ENCODE measurements at places on chromosomes 2 and 18. TPM values are rescaled to one million over a fixed set of nuclear protein-coding genes. Genes with fewer than 3 reads are reported as not detected.

DNA sequence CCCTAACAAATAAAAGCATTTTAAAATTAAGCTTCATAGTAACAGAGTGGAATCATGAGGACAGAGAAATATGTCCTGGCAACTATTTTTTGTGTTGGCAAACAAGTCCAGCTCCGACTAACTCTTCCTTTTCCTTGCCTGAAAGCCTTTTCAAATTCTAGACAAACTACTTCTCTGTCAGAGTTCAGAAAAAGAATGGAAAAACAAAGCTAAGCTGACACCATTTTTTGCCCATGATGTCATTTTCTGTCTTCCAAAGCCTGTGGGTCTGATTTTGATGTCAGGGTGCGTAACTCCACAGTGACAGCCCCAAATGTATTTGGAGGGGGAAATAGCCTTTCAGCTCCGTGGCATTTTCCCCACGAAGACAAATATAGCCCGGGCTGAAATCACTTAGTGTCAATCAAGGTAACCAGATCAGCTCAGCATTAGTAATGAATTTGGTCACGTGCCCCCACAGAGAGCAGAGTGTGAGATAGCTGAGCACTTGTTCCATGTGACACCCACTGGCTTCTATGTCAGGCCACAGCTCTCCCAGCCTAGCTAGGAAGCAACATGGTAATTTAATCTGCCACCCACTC, 233.0 kb upstream of the SIX2 start:
- H3K36me3 ChIP-seq, result no peaks in the 10 kb centered on the region
- H3K27me3 ChIP-seq, result no peaks in the 10 kb centered on the region
- H3K27ac ChIP-seq, result peak overlapping the region; percentile 68
- H3K4me3 ChIP-seq, result no peak overlapping the region
- peaks cover 35% of the 10 kb centered on the region for H3K4me1 ChIP-seq
- DNase-seq, result peak; percentile 60

Gene GPR155
- total RNA-seq, result 11.0 TPM

- no peak overlapping the region for H3K27ac ChIP-seq
- no peak overlapping the region for H3K4me3 ChIP-seq
- DNase-seq, result no peak
- no peaks in the 10 kb centered on the region for H3K27me3 ChIP-seq
Measured at GRCh38 chr18:2986150-2986865, 26.6 kb downstream of the LPIN2 start.

Gene CD28
- total RNA-seq, result not detected

DNA sequence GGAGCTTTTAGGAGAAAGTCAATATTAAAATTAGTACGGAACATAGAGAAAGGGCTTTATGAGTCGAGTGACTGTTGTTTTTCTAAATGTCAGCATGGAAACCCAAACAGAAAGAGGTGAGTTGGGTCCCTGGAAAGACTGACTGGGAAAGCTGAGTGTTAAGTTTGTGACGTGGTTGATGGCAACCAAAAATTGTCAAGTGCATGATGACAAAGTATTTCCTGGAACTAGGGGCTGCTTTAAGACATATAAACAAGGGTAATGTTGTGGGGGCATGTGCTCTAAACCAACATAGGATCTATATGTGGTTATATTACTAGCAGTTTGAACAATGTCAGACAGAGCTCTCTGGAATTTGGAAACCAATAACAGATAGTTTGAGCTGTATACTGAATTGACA, 50.9 kb upstream of the GPD2 start:
- H3K27ac ChIP-seq, result no peak overlapping the region
- no peak for DNase-seq
- no peak overlapping the region for H3K4me3 ChIP-seq
- H3K36me3 ChIP-seq, result no peaks in the 10 kb centered on the region
- H3K4me1 ChIP-seq, result no peaks in the 10 kb centered on the region

DNA sequence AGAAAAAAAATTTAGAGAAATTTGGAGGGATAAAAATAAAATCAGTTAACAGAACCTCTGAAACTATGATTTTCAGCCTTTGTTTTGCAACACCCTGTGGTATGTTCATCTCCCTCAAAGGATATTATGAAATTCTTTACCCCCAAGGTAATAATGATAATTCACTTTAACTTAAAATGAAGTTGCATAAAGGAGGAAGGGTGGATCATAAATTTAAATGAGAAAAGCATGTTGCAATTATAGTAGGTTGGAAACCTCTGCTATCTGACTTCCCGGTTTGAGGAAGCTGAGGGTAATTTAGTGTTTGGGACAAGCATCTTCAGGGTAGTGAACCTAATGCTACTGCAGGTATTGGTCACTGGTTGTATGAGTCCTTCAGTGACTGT, 102.9 kb downstream of the BABAM2 start:
- no peak for DNase-seq
- no peaks in the 10 kb centered on the region for H3K27me3 ChIP-seq
- H3K4me1 ChIP-seq, result peaks cover 11% of the 10 kb centered on the region
- H3K27ac ChIP-seq, result peak overlapping the region; percentile 13
- H3K4me3 ChIP-seq, result no peak overlapping the region
- H3K36me3 ChIP-seq, result no peaks in the 10 kb centered on the region

- H3K27me3 ChIP-seq, result no peaks in the 10 kb centered on the region
- no peak overlapping the region for H3K27ac ChIP-seq
- H3K36me3 ChIP-seq, result no peaks in the 10 kb centered on the region
- DNase-seq, result peak; percentile 63
- H3K4me3 ChIP-seq, result no peak overlapping the region
Measured at GRCh38 chr2:8121022-8121825, 560.6 kb upstream of the ID2 start.

- H3K27ac ChIP-seq, result no peak overlapping the region
- H3K36me3 ChIP-seq, result no peaks in the 10 kb centered on the region
- no peak for DNase-seq
- no peak overlapping the region for H3K4me3 ChIP-seq
Measured at GRCh38 chr2:121746071-121746578, 9.3 kb upstream of the TSN start.

- no peak for DNase-seq
- H3K4me3 ChIP-seq, result no peak overlapping the region
- H3K27ac ChIP-seq, result no peak overlapping the region
Measured at GRCh38 chr18:6835345-6835744, 105.8 kb downstream of the ARHGAP28 start.

GRCh38 chr18:52678551-52678950, 338.6 kb downstream of the DCC start:
- no peak for DNase-seq
- no peaks in the 10 kb centered on the region for H3K36me3 ChIP-seq
- H3K27me3 ChIP-seq, result no peaks in the 10 kb centered on the region
- no peak overlapping the region for H3K27ac ChIP-seq
- no peaks in the 10 kb centered on the region for H3K4me1 ChIP-seq
- H3K4me3 ChIP-seq, result no peak overlapping the region

GRCh38 chr18:68568364-68569155, 146.3 kb downstream of the TMX3 start:
- no peak overlapping the region for H3K27ac ChIP-seq
- H3K27me3 ChIP-seq, result no peaks in the 10 kb centered on the region
- H3K4me1 ChIP-seq, result no peaks in the 10 kb centered on the region
- DNase-seq, result peak; percentile 14
- no peak overlapping the region for H3K4me3 ChIP-seq

DNA sequence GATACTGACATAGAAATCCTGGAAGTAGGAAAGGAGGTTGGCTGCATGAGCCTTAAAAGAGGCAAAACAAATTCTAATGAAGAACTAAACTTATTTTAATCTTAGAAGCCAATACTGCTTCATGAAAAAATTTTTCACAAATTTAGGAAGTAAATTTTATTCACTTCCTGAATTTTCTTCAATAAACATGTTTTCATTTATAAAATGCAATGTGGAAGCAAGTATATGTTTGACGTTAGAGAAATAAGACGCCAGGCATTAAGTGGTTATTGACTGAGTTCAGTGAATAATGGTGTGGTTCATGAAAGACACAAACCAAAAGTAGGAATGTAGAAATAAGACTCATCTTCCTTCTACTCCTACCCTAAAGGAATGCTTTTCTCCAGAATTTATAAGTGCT, 136.4 kb downstream of the USP34 start:
- H3K27ac ChIP-seq, result no peak overlapping the region
- no peaks in the 10 kb centered on the region for H3K4me1 ChIP-seq
- peaks cover 23% of the 10 kb centered on the region for H3K36me3 ChIP-seq
- no peak overlapping the region for H3K4me3 ChIP-seq

DNA sequence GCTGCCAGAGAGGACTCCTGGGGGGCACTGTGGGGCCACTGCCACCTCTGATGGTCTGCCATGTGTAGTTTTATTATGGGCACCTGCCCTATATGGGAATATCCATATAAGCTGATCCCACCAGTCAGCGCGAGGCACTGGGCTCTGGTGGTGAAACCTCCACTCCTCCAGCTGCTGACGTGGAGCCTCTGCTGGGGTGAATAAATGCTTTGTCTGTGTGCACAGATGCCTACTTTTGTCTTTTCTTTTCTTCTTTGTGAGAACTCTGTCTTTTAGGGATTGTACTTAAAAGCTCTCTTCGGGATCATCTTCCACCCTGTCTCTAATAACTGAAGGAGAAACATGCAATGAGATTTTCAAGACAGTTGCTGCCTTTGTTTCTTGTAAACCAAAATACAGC, 68.9 kb upstream of the NCK2 start:
- no peak overlapping the region for H3K27ac ChIP-seq
- H3K4me3 ChIP-seq, result no peak overlapping the region
- H3K27me3 ChIP-seq, result no peaks in the 10 kb centered on the region
- no peak for DNase-seq
- H3K4me1 ChIP-seq, result no peaks in the 10 kb centered on the region

DNA sequence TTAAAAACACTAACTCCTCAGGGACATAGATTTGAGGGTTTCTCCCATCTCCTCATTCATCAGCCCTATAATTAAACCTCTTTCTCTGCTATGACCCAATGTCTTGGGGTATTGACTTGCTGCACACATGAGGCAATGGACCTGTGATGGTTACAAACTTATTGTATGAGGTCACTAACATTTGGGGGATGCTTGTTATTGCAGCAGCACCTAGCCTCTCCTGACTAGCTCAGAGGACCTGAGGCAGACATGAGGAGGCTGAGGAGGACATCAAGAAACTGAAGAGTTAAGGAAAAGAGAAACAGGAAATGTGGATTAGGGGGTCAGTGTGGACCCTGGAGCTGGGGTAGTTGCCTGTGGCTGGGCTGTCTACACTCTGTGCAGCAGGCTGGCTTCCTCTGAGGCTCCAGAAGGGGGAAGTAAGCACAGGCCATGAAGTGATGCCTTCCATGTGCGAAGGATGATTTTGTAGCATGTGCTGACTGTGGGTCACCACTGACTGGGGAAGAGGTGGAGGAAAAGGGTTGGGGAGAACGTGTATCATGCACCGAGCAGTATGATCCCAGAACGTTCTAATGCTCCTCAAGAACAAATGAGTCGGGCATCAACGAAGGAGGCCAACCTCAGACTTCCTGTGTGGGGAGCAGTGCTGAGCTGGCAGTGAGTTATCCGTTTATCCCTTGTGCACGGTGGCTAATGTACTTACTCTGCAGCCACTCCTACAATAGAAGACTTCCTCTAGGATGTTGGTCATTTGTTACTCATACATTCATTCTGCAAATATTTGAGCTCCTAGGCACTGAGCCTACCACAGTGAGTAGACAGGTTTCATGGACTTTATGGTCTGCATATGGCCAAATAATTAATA, 42.1 kb upstream of the RFX8 start:
- H3K36me3 ChIP-seq, result no peaks in the 10 kb centered on the region
- H3K27me3 ChIP-seq, result no peaks in the 10 kb centered on the region
- peak overlapping the region; percentile 92 for H3K27ac ChIP-seq
- peaks cover 46% of the 10 kb centered on the region for H3K4me1 ChIP-seq

- no peak for DNase-seq
- no peaks in the 10 kb centered on the region for H3K27me3 ChIP-seq
- H3K36me3 ChIP-seq, result no peaks in the 10 kb centered on the region
- no peak overlapping the region for H3K27ac ChIP-seq
- no peak overlapping the region for H3K4me3 ChIP-seq
Measured at GRCh38 chr2:61431345-61431744, 39.5 kb downstream of the USP34 start.

GRCh38 chr2:205681401-205682238, 681 bp upstream of the NRP2 start:
- H3K27me3 ChIP-seq, result no peaks in the 10 kb centered on the region
- H3K4me3 ChIP-seq, result peak overlapping the region; percentile 80
- no peaks in the 10 kb centered on the region for H3K36me3 ChIP-seq
- peaks cover 7% of the 10 kb centered on the region for H3K4me1 ChIP-seq
- H3K27ac ChIP-seq, result peak overlapping the region; percentile 43

GRCh38 chr2:180063494-180064092, 56.5 kb upstream of the CWC22 start:
- no peak overlapping the region for H3K27ac ChIP-seq
- no peaks in the 10 kb centered on the region for H3K4me1 ChIP-seq
- H3K27me3 ChIP-seq, result peaks cover 14% of the 10 kb centered on the region
- H3K36me3 ChIP-seq, result no peaks in the 10 kb centered on the region

DNA sequence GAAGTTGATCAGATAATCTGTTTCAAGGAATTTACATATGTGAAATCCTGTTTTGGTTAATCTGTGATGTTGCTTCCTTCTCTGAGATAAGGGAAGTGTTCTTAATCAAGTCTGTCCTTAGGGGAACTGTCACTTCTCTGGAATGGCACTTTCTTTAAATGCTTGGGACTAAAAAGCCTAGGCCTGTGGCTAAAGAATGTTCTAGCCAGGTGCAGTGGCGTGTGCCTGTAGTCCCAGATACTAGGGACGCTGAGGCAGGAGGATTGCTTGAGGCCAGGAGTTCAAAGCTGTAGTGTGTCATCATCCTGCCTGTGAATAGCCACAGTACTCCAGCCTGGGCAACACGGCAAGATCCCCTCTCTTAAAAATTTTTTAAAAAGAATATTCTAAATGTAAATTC, 217.6 kb upstream of the SIX3 start:
- no peaks in the 10 kb centered on the region for H3K36me3 ChIP-seq
- DNase-seq, result no peak

- H3K4me1 ChIP-seq, result peaks cover 5% of the 10 kb centered on the region
- H3K27me3 ChIP-seq, result no peaks in the 10 kb centered on the region
- peak; percentile 61 for DNase-seq
- no peak overlapping the region for H3K27ac ChIP-seq
Measured at GRCh38 chr18:70431203-70431624, 142.4 kb downstream of the SOCS6 start.

- H3K27ac ChIP-seq, result no peak overlapping the region
- H3K36me3 ChIP-seq, result no peaks in the 10 kb centered on the region
- H3K27me3 ChIP-seq, result no peaks in the 10 kb centered on the region
- no peaks in the 10 kb centered on the region for H3K4me1 ChIP-seq
- DNase-seq, result no peak
Measured at GRCh38 chr2:199696048-199696447, 154.9 kb downstream of the FTCDNL1 start.

GRCh38 chr2:29223257-29223656, 108.0 kb downstream of the CLIP4 start:
- no peak for DNase-seq
- H3K36me3 ChIP-seq, result no peaks in the 10 kb centered on the region
- H3K4me1 ChIP-seq, result peaks cover under 1% of the 10 kb centered on the region
- no peak overlapping the region for H3K4me3 ChIP-seq
- H3K27me3 ChIP-seq, result peaks cover 10% of the 10 kb centered on the region
- H3K27ac ChIP-seq, result no peak overlapping the region

Gene TUBB6
- 485 TPM for total RNA-seq

Gene TUBA3E
- total RNA-seq, result not detected

Gene ACTG2
- 540 TPM for total RNA-seq

- DNase-seq, result no peak
- H3K4me3 ChIP-seq, result no peak overlapping the region
- peaks cover 85% of the 10 kb centered on the region for H3K27me3 ChIP-seq
- peaks cover 31% of the 10 kb centered on the region for H3K4me1 ChIP-seq
- H3K36me3 ChIP-seq, result no peaks in the 10 kb centered on the region
- no peak overlapping the region for H3K27ac ChIP-seq
Measured at GRCh38 chr2:45013229-45014015, 4.2 kb upstream of the SIX2 start.

GRCh38 chr18:75927791-75928190, 500.3 kb upstream of the SMIM21 start:
- no peaks in the 10 kb centered on the region for H3K36me3 ChIP-seq
- H3K27ac ChIP-seq, result no peak overlapping the region
- H3K4me3 ChIP-seq, result no peak overlapping the region
- no peaks in the 10 kb centered on the region for H3K27me3 ChIP-seq
- peaks cover 7% of the 10 kb centered on the region for H3K4me1 ChIP-seq

Measured in astrocyte (in vitro differentiated cells and primary cell).